ENCODE measurements at places on chromosomes 3 and 15.

GRCh38 chr3:196357905-196358304 is 19.7 kb upstream of the TM4SF19 start:
- no peak for DNase-seq

DNA sequence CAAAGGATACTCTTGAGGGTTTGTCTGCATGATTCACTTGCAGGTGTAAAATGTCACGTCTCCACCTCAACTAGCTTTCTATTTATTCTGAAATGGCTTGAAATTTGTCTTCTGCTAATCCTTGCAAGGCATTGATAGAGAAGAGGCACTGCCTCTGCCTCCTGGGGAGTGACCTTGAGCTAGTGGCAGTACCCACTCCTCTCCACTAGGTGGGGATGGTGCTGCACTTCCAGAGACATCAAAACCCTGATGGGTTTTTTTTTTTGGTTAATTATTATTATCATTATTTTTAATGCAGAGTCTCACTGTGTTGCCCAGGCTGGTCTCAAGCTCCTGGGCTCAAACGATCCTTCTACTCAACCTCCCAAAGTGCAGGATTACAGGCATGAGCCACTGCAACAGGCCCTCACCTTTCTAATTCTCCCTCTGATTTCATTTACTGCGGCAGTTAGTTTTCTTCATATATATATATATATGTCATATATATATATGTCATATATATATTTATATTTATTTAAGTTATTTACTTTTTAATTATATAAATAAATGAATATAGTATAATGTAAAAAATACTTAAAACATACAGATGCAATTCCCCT is 117.6 kb upstream of the EIF1B start:
- DNase-seq: peak; percentile 36

GRCh38 chr3:78845605-78846004 is 922.2 kb downstream of the ROBO1 start:
- DNase-seq: no peak

DNA sequence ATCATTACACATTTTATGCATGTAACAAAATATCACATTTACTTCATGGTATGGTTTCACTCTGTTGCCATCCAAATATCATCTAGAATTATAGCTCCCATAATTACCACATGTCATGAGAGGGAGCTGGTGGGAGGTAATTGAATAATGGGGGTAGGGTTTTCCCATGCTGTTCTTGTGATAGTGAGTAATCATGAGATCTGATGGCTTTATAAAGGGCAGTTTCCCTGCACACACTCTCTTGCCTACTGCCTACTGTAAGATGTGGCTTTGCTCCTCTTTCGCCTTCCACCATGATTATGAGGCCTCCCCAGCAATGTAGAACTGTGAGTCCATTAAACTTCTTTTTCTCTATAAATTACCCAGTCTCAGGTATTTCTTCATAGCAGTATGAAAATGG is 123.4 kb downstream of the SATB1 start:
- DNase-seq: peak; percentile 1

DNA sequence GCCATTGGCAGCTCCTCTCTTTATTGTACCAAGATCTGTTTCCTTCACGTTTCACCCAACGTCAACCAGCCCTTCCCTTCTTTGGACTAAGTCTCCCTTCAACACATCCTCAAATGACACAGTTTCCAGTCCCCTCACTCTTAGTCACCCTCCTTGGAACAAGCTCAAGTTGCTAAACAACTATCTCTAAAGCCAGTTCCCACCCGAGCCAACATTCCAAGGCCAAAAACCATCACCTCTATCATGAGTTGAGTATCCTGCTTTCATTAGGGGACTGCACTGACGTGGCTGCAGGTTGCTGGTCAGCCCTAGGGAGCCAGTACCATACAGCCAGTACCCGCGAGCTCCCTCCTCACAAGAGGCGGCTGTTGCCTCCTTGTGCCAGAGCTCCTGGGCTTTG is 73.8 kb downstream of the LIPC start:
- DNase-seq: peak; percentile 63

DNA sequence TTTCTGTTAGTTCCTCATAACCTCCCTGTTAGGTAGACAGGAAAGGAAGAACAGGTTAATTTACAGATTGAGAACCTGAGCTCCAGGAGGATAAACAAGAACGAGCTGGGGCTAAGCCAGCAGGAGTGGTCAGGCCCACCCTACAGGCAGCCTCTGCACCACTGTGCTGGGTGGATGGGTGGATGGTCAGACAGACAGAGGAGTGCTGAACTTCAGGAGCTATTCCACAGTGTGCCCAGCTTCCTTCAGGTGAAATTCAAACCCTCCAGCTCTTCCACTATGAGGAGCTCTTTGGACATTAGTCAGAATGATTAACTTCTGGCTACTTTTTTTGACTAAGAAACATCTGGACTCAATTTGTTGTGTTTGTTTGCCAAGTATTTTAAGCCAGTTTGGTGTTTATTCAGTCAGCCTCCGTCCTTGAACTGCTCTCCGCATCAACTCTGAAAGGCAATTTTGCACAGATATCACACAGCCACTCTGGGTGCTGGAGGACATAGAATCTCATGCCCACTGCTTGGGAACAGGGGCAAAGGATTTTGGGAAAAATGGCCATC is 361.9 kb downstream of the CLSTN2 start:
- DNase-seq: peak; percentile 68

GRCh38 chr3:73874606-73875369 is 250.0 kb upstream of the PDZRN3 start:
- DNase-seq: no peak

DNA sequence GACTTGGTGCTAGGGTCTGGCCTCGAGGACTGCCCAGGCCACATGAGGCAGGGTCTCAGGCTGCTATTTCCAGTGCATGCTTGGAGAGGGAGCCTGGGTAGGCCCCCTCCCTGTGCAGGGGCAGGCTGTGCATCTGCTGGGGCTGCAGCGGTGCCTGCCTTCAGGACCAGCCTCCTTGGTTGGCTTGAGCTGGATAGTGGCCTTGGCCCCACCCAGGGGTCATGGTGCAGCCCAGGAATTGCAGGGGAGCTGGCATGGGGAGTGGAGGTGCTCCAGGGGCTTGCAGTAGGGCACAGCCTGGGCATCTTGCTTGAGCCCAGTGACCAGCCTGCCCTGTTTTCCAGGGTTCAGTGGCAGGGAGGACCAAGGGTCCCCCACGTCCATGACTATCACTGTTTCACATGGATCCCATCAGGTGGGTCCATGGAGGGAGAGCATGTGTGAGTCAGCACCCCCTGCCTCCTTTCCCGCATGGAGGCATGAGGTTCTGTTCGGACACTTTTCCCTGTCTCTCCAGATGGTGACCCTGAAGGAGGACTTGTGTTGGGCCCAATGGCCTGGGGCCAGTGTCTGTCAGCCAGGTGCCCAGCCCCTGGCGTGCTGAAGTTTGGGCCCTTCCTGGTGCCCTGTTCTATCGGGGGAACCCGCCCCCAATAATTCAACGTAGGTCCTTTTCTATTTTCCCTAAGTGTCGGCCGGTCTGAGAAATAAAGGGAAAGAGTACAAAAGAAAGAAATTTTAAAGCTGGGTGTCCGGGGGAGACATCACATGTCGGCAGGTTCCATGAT is 218.6 kb downstream of the SNRPN start:
- DNase-seq: no peak

- DNase-seq: no peak
Observed at GRCh38 chr3:98325055-98325454, 28.6 kb upstream of the OR5K4 start.

DNA sequence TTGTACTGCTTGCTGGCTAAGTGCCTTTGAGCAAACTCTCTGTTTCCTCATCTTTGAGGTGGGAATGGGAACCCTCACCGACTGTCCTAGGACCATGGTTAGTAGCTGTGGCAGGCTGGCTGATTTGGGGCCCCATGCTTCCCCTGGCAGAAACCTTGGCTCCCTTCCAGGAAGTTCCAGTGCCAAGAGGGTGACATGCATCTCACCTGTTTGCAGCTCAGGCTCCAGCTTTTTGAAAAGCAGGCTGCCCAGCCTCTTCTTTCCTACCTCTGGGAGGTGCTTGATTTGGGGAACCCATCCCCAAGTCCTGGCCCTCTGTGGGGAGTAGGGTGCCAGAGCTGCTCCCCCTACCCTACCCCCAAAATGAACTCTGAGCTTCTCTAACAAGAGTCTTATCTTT is 50.8 kb downstream of the RAB11A start:
- no peak for DNase-seq

GRCh38 chr3:11509173-11510000 is 134.3 kb downstream of the VGLL4 start:
- peak; percentile 94 for DNase-seq

- no peak for DNase-seq
Observed at GRCh38 chr3:188154809-188155574, 1.0 kb downstream of the LPP start.

- DNase-seq: peak; percentile 62
Observed at GRCh38 chr3:149879872-149880271, 66.9 kb downstream of the RNF13 start.

GRCh38 chr15:99168601-99169580 is 64.0 kb downstream of the SYNM start:
- no peak for DNase-seq

DNA sequence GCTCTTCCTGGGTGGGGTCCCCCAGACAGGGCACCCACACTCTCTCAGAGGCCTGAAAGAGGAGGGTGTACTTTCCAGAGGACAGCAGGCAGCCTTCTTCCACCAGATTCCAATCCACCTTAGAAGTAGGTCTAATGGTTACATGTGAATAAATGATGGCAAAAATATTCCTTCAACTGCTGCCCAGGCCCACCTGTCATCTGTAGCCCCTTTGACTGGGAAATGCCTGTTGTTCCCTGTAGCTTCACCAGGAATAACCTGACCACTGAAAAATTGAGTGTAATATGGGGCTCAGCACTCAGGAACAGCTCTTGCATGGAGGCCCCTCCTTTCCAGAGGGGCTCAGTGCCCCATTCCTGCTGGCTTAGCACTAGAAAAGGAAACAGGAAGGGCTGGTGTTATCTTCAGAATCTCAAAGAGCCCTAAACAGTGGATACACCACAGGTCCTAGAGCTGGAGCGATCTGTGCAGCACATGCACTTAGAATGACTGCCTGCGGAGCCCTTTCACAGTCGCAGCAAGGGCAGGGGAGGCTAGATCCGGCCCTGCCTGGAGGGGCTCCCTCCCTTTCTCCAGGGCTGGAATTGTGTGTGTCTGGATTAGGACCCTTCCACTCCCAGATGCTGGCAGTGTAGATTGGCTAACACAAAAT is 32.1 kb downstream of the SLC22A14 start:
- no peak for DNase-seq

DNA sequence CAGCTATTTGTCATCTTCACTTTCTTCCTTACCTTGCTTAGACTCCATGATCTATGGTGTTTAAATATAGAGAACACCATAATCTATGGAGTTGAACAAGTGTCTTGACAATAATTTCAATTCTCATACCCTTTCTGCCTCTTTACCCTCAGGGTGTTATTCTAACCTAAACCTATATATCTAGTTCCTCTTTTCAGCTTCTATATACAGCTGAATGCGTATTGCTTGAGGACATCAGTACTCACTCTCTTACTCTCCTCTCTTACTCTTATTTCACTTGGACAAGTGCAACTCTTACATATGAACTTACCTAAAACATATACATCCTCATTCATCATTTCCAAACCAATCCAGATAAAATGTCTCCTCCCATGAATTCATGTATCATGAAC is 187.1 kb downstream of the RAP2B start:
- DNase-seq: no peak

DNA sequence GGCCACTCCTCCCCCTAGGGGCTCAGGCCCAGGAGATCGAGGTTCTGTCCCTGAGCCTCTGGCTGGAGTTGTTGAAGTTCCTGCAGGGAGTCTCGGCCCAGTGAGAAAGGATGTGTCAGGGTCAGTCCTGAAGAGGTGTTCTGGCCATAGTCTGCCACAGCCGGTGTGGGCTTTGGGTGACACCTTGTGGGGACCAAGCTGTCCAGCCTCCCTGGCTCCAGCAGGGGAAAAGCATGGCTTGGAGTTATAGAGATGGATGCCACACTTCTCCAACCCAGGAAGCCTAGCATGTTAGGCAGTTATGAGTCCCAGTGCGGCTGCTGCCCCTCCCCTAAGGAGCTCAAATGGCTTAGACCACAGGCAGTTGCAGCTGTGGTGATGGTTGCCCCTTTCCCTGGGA is 945.6 kb upstream of the GBE1 start:
- DNase-seq: no peak

- DNase-seq: peak; percentile 60
Observed at GRCh38 chr3:143627336-143627735, 220.9 kb downstream of the SLC9A9 start.

DNA sequence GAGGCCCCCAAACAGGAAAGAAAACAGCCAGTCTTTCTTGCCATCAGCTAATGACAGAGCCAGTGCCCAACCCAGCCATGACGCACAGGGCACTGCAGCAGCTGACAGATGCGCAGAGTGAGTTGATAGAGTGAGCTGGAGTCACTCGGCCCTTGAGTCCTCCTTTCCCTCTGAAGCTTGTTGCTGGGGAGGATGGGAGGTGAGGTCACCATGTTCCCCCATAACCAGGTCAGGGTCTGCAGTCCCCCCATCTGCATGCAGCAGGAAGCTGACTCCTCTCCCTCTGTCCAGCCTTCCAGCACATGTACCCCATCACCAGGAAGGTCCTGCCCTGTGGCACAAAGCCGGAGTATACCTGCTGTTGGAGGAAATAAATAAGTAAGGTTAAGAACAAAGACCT is 174.6 kb downstream of the ABHD5 start:
- no peak for DNase-seq

DNA sequence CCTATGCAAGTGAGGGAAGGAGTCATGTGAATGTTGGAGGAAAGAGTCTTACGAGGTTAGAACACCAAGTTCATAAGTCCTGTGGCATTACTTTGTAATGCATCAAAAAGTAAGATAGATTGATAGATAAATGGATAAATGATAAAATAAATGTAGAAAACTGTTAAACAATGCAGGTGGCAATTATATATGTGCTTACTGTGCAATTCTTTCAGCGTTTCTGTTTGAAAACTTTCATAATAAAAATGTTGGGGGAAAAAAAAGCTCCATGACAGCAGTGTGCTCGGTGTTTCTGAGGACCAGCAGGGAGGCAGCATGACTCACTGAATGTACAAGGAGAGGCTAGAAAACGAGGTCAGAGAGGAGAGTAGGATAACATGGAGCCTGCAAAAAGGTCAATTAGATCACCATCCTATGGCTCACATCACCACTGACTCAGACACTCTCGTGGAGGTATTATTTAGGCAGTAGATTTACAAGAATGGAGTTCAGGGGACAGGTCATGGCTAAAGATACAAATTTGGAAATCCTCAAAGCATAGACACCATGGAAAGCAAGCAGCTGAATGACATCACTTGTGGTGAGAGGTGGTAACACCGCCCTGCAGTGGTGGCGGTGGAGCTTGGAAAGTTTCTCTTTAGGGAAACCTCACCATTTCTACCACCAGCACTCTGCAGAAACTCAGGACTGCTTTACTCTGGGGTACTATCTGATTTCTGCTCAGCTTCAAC is 219.8 kb downstream of the CTNNB1 start:
- peak; percentile 51 for DNase-seq

All from fibroblast of skin of right biceps (primary cell).